ENCODE measurements at places on chromosomes 3 and 15. TPM values are rescaled to one million over a fixed set of nuclear protein-coding genes. Genes with fewer than 3 reads are reported as not detected.
A peak's percentile ranks its signal among the peaks of the same experiment; 100 is the strongest.

The CLDN18 gene
- total RNA-seq = not detected

The TTLL13 gene
- not detected for total RNA-seq

The DAZL gene
- total RNA-seq = 3.2 TPM

The UBAP1L gene
- total RNA-seq = 0.39 TPM

The CLSTN2 gene
- total RNA-seq = 0.22 TPM

The ARHGAP31 gene
- total RNA-seq = 0.13 TPM

The SLC9C1 gene
- total RNA-seq = 0.31 TPM

GRCh38 chr3:195394700-195395099 lies 48.1 kb downstream of the ACAP2 start:
- no peaks in the 10 kb centered on the region for H3K27me3 ChIP-seq
- peaks cover 9% of the 10 kb centered on the region for H3K4me1 ChIP-seq
- DNase-seq = peak; percentile 11
- H3K4me3 ChIP-seq = no peak overlapping the region
- no peak overlapping the region for H3K27ac ChIP-seq
- H3K36me3 ChIP-seq = no peaks in the 10 kb centered on the region

- no peaks in the 10 kb centered on the region for H3K4me1 ChIP-seq
- no peak overlapping the region for H3K4me3 ChIP-seq
- H3K27me3 ChIP-seq = no peaks in the 10 kb centered on the region
- no peaks in the 10 kb centered on the region for H3K36me3 ChIP-seq
- no peak overlapping the region for H3K27ac ChIP-seq
- no peak for DNase-seq
These were observed 384.7 kb downstream of the MFSD1 start for GRCh38 chr3:159186581-159186980.

GRCh38 chr15:37698679-37699078 lies 235.8 kb upstream of the TMCO5A start:
- H3K4me1 ChIP-seq = no peaks in the 10 kb centered on the region
- H3K36me3 ChIP-seq = no peaks in the 10 kb centered on the region
- no peak overlapping the region for H3K27ac ChIP-seq
- H3K27me3 ChIP-seq = no peaks in the 10 kb centered on the region
- no peak for DNase-seq
- no peak overlapping the region for H3K4me3 ChIP-seq

- H3K4me3 ChIP-seq = no peak overlapping the region
- DNase-seq = peak; percentile 66
- H3K36me3 ChIP-seq = no peaks in the 10 kb centered on the region
- H3K27me3 ChIP-seq = no peaks in the 10 kb centered on the region
These were observed 64.6 kb upstream of the FHIT start for GRCh38 chr3:61315871-61316270.

- peaks cover 21% of the 10 kb centered on the region for H3K4me1 ChIP-seq
- DNase-seq = no peak
- H3K4me3 ChIP-seq = no peak overlapping the region
- no peaks in the 10 kb centered on the region for H3K27me3 ChIP-seq
- no peak overlapping the region for H3K27ac ChIP-seq
These were observed 15.3 kb downstream of the USP3 start for GRCh38 chr15:63519548-63520178.

- H3K27ac ChIP-seq = no peak within 1 kb of the TSS
- peaks cover 31% of the 10 kb centered on the region for H3K4me1 ChIP-seq
- H3K27me3 ChIP-seq = peaks cover 34% of the 10 kb centered on the region
- no peaks in the 10 kb centered on the region for H3K36me3 ChIP-seq
- peak within 1 kb of the TSS; percentile 56 for H3K4me3 ChIP-seq
- DNase-seq = peak; percentile 74
These were observed at the start of gene GCHFR for GRCh38 chr15:40763801-40764628. GCHFR (plus strand) TSS chr15:40764068; CDS start chr15:40764181, 113 bp downstream.

GRCh38 chr3:146653978-146654377 lies 48.8 kb upstream of the PLSCR5 start:
- H3K4me1 ChIP-seq = peaks cover 10% of the 10 kb centered on the region
- no peaks in the 10 kb centered on the region for H3K36me3 ChIP-seq
- H3K27me3 ChIP-seq = no peaks in the 10 kb centered on the region

GRCh38 chr3:47425383-47425778 lies 44.6 kb downstream of the PTPN23 start:
- no peaks in the 10 kb centered on the region for H3K27me3 ChIP-seq
- no peak overlapping the region for H3K27ac ChIP-seq
- no peaks in the 10 kb centered on the region for H3K36me3 ChIP-seq

DNA sequence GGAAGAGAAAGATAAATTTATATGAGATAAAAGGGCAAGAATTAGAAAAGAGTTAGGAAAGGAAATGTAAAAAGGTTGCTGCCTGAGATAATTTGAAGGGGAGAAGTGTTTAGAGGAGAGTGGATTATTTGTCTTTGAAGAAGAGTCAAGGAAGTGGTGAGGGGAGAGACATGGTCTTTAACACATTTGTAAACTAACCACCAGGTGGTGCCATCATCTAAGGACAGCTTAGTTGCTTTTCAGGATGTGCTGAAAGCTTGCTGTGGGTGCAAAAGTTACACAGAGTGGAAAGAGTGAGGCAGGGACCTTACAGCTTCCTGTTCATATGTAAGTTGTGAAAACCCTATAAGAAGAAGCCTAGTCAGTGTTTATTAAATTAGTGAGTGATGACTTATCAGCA lies 114.1 kb upstream of the DNAJC19 start:
- no peak overlapping the region for H3K27ac ChIP-seq
- peaks cover 24% of the 10 kb centered on the region for H3K4me1 ChIP-seq
- peak; percentile 88 for DNase-seq
- H3K36me3 ChIP-seq = no peaks in the 10 kb centered on the region

DNA sequence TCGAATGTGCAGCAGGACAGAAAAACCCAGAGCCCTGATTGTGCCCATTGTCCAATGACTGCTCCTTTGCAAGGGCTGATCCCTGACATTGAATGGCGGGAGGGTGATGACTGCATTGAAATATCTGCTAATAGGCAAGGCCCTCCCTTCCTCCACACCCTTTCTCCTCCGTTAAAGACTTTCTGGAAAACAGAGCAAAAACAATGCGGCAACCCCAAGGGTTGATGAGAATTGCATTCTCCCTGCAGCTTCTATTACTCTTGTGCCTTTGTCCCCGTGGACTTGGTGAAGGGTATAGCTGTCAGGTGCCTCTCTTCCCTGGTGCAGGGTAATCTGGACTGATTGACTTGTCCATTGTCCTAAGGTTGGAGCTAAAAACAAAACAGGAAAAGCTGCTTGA lies 71.8 kb downstream of the THSD4 start:
- DNase-seq = peak; percentile 59
- no peak overlapping the region for H3K27ac ChIP-seq
- peaks cover 13% of the 10 kb centered on the region for H3K4me1 ChIP-seq
- H3K36me3 ChIP-seq = no peaks in the 10 kb centered on the region

- no peak overlapping the region for H3K27ac ChIP-seq
- DNase-seq = no peak
- no peak overlapping the region for H3K4me3 ChIP-seq
These were observed 1046.3 kb downstream of the ROBO2 start for GRCh38 chr3:78086150-78086549.

DNA sequence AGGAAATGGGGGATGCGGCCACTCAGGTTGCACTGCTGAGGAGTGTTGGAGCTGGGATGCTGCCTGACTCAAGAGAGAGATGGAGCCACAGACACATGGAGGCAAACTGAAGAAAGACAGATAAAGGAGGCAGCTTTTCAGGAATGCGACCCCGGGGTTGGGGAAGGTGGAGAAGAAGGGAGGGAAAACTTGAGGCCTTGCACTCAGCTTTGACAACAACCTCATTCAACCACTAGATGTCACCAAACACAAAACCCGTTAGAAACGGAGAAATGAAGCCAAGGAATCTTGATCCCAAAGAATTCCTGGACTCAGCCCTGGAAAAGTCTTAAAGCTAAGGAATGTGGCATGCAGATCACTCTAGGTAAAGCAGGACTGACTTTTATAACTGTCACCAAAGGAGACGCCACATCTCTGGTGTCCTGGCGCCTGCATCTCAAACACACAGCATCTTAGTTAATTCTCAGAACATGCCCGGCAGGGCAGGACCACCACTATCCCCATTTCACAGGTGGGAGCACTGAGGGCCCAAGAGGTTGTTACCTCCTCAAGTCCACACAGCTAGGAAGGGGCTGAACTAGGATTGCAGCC lies 59.6 kb upstream of the LMCD1 start:
- no peak overlapping the region for H3K4me3 ChIP-seq
- no peaks in the 10 kb centered on the region for H3K36me3 ChIP-seq
- DNase-seq = peak; percentile 84

- no peaks in the 10 kb centered on the region for H3K4me1 ChIP-seq
- H3K36me3 ChIP-seq = no peaks in the 10 kb centered on the region
- DNase-seq = no peak
These were observed 90.6 kb downstream of the FGF12 start for GRCh38 chr3:192636517-192637444.

- H3K4me3 ChIP-seq = no peak overlapping the region
- H3K27me3 ChIP-seq = no peaks in the 10 kb centered on the region
- H3K4me1 ChIP-seq = no peaks in the 10 kb centered on the region
- H3K27ac ChIP-seq = no peak overlapping the region
These were observed 103.5 kb downstream of the CHSY1 start for GRCh38 chr15:101148166-101148880.

GRCh38 chr15:29686445-29687203 lies 135.6 kb downstream of the TJP1 start:
- no peak for DNase-seq
- H3K4me1 ChIP-seq = no peaks in the 10 kb centered on the region
- H3K27me3 ChIP-seq = no peaks in the 10 kb centered on the region
- H3K4me3 ChIP-seq = no peak overlapping the region
- H3K27ac ChIP-seq = no peak overlapping the region

- H3K4me3 ChIP-seq = no peak overlapping the region
- no peaks in the 10 kb centered on the region for H3K4me1 ChIP-seq
- no peak for DNase-seq
- H3K27ac ChIP-seq = no peak overlapping the region
- H3K27me3 ChIP-seq = no peaks in the 10 kb centered on the region
- H3K36me3 ChIP-seq = no peaks in the 10 kb centered on the region
These were observed 68.0 kb downstream of the ABHD5 start for GRCh38 chr3:43758592-43759225.

- no peaks in the 10 kb centered on the region for H3K27me3 ChIP-seq
- H3K4me3 ChIP-seq = peak overlapping the region; percentile 11
- DNase-seq = peak; percentile 66
These were observed 10.5 kb downstream of the SLC6A6 start for GRCh38 chr3:14412831-14413380.

GRCh38 chr15:92407321-92407720 lies 13.6 kb downstream of the ST8SIA2 start:
- no peak overlapping the region for H3K4me3 ChIP-seq
- H3K27me3 ChIP-seq = peaks cover 32% of the 10 kb centered on the region
- H3K4me1 ChIP-seq = peaks cover 27% of the 10 kb centered on the region
- no peak overlapping the region for H3K27ac ChIP-seq
- no peak for DNase-seq

- no peaks in the 10 kb centered on the region for H3K27me3 ChIP-seq
- H3K4me1 ChIP-seq = peaks cover 40% of the 10 kb centered on the region
- DNase-seq = no peak
- no peak overlapping the region for H3K27ac ChIP-seq
These were observed 78.3 kb downstream of the SHQ1 start for GRCh38 chr3:72769758-72770540.

DNA sequence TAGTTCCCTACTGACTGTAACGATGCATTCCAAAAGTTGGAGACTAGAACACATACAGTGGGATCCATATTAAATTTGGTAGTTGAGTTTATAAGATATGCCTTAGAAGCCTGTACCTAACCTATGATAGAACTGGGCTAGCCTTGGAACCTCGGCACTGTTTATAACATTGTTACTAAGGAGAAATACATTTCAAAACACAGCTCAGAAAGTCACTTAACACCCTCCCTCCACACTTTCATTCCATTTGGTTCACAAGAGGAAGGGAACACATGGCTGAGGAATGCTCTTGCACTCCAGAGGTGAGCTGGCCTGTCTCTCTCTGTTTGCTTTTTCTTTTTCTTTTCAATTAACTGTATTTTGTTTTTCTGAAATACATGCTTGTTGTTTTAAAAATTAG lies 48.7 kb upstream of the TSC22D2 start:
- H3K4me3 ChIP-seq = no peak overlapping the region
- H3K36me3 ChIP-seq = no peaks in the 10 kb centered on the region

Measured in neural progenitor cell (in vitro differentiated cells).